ENCODE measurements at places on chromosomes 4 and X.

DNA sequence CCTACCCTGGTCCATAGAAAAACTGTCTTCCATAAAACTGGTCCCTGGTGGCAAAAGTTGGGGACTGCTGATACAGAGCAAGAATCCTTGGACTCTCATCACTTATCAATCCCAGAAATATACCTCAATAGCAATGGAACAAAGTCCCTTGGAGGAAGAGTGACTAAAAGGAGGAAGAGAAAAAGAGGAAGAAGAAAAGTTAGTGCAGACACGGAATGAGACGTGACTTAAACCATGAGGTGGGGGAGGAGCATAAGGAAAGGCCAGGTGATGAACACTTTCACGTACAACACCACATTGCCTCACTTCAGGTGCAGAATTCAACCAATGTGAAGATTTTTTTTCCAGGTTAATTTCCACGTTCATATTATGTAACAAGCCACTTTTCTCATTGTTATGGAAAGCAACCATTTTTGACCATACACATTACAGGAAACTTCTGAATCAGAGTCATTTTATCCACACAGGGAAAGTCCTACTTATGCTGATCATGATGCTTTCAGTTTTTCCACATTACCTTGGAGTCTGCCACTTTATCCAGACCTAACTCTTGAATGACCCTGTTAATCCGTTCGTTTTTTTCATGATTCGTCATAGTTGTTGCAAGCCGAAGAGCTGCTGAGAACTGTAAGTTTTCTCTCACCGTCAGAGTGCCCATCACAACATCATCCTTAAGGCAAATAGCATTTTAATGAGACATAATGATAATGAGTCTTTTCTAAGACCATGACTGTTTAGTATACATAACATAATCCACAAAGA is 27.7 kb downstream of the ABCG2 start:
- DNase-seq = no peak

DNA sequence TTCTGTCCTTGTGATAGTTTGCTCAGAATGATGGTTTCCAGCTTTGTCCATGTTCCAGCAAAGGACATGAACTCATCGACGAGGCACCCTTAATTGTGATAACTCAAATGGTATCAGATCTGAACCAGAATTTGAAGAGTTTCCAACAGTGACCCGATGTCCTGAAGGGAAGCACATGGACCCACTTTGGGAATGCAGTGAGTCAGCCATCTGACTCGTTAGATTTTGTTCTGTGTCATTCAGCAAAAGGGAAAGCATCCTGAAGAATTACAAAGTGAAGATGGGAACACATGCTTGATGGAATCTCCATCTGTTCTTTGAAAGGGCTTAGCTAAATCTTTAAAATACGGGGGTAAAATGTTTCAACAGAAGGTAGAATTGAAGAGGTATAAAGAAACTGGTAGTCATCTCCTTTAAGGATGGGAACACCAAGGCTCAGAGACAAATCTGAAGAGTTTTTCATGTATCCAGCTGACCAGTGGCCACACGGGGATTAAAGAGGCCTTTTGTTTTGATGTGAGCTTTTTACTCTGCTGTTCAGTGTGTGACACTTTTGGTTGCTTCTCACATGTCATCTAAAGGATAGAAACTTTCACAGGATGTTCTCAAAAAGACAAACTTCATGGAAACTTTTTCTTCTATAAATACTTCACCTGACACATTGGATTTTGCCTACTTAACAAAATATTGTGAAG is 393.8 kb downstream of the INPP4B start:
- no peak for DNase-seq

DNA sequence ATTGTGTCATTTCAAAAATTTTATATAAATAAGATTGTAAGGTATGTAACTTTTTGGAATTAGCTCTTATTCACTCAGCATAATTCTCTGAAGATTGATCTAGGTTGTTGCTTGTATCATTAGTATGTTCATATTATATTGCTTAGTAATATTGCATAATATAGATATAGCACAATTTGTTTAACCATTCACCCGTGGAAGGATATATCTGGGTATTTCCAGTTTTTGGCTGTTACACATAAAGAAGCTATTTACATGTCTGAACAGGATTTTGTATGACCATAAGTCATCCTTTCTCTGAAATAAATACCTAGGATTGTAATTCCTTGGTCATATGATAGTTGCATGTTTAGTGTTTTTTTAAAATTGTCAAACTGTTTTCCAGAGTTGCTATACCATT is 82.5 kb downstream of the CPEB2 start:
- no peak for DNase-seq

DNA sequence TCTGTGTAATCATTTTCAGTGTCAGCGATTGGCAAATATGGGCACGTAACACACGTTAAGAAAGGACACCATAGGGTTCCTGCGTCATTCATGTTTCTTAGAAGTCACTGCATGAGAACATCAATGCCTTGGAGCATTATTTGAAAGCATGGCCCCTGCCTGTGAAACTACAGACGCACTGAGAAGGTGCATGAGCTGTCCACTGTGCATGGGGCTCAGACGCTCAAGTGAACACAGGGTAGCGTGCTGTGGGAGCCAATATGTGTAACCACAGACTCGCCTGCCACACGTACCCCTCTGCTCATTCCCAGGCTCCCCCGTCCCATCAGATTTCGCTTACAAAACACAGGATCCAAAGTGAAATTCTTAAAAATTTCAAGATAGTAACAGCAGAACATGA is 6.5 kb downstream of the PPP2R2C start:
- no peak for DNase-seq

DNA sequence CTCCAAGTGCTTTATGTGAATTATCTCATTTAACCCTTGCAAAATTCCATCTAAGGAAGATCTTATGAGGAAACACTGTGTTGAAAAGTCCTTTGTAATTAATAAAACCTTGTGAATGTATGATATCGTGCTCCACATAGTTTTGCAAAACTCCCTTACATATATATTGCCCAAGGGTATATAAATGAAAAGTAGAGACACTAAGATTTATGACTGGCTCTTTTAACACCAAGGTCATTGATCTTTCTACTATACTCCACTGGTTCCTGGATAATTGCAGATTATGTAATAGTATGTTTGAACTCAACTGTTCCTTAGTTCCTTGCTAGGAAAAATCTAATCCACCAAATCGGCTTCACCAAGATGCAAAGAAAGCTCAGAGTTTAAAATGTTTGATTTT is 48.0 kb upstream of the TMEM33 start:
- no peak for DNase-seq

DNA sequence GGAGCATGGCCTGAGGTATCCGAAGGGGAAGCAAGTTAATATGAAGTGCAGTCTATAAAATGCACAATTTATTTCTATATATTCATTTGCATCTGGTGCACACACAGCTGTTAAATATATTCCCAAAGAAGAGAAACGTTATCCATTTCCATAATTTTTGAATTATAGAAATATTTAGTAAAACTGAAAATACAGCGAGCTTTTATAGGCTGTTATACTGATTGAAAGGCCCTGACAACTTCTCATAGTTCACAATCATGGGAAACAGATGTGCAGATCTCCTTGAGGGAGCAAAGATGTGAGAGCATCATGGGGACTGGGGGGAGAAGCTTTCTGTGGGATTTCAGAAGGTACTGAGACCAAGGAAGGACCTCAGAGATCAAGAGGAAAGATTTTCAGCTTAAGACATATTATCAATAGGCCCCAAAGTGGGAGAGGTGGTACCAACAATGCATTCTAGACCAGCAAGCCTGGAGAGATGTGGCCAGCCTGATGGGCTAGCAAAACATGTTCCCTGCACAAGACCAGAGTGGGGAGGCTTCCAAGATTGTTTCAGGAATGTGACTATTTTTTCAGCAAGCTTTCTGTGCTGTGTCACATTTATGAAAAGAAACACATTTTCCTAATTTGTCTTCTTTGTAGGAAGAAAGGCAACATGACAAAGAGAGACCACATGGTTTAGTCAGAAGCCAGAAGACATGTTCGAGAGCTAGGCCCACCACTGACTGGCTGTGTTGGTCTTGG is 256.0 kb upstream of the SFRP2 start:
- DNase-seq = no peak

DNA sequence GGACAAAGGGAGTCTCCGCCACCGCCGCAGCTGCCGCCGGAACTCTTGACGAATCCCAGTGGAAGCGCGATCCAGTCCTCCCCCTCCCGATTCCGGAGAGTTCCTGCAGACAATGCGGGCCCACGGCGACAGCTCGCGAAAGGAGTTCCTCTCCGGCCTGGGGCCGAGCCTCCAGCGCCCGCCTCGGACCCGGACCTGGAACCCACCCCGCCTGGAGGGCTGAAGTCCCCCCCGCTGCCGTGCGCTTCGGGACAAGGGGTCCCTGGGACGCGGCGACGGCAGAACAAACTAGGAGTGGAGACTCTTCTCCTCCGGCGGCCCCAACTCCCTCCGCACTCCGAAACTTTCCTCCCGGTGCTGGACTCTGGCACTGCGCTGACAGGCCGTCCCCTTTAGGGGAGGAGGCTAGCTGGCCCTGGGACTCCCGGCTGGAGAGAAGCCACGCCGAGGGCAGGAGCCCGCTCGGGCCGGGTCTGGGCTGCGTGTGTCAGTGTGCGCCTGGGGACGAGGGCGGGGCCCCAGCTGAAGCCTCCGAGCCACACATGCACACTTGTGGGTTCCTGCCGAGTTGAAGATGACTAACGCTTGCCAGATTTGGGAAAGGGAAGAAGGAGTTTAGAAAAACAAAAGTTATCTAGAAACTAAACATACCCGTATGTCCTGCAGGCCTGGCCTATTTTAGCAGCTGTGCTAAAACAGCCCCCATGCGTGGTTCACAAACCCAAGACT is at the start of gene ANTXR2:
Gene ANTXR2 (minus strand): TSS at position 486 of the 729 bp plus-strand sequence. CDS start 669 bp downstream, outside the sequence.
- DNase-seq = no peak

DNA sequence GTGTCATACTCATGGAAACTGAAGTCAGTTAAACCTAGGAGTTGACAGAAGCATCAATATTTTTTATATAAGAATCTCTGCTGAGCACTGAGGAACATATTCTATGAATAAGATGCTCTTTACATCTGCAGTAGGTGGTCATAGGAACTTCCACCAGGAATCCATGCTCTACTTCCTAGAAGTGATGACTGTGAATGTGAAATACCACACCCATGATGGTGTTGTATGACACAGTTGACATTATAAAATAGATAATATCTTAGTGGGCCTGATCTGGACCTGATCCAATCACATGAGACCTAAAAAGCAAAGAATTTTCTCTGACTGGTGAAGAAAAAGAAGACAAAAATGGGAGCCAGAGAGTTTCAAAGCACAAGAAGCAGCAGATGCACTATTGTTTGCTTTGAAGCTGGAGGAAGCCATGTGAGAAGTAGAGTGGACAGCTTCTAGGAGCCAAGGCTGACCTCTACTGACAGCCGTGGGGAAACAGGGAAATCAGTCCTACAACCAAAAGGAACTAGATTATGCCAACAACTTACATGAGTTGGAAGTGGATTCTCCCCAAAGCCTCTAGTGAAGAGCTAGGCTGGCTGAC is 68.6 kb upstream of the HS3ST1 start:
- no peak for DNase-seq

DNA sequence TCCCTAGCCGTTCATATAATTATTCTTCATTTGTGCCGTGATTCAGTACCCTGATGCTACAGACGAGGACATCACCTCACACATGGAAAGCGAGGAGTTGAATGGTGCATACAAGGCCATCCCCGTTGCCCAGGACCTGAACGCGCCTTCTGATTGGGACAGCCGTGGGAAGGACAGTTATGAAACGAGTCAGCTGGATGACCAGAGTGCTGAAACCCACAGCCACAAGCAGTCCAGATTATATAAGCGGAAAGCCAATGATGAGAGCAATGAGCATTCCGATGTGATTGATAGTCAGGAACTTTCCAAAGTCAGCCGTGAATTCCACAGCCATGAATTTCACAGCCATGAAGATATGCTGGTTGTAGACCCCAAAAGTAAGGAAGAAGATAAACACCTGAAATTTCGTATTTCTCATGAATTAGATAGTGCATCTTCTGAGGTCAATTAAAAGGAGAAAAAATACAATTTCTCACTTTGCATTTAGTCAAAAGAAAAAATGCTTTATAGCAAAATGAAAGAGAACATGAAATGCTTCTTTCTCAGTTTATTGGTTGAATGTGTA is 7.0 kb downstream of the SPP1 start:
- no peak for DNase-seq

DNA sequence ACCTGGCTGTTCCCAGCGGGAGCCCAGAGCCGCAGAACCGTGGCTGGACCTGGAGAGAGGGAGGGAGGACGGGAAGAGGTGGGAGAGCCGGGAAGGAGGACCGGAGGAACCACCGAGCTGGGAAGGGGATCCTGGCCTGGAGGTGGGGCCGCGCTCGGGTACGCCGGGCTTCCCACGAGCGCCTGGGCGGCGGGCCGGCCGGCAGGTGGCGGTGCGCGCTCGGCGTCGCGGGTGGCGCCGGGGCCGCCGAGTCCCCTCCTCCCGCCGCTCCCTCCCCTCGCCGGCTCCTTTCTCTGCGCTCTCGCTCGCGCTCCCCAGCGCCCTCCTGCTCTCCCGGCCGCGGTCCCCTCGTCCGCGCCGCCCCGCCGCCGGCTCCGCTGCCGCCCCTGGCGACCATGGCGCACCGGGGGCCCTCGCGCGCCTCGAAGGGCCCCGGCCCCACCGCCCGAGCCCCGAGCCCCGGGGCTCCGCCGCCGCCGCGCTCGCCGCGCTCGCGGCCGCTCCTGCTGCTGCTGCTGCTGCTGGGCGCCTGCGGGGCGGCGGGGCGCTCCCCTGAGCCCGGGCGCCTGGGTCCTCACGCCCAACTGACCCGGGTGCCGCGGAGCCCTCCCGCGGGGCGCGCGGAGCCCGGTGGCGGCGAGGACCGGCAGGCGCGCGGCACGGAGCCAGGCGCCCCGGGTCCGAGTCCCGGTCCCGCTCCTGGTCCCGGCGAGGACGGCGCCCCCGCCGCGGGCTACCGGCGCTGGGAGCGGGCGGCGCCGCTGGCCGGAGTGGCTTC is at the start of gene SORCS2:
Gene SORCS2 (plus strand): TSS at position 287 of the 778 bp plus-strand sequence.
- no peak for DNase-seq

DNA sequence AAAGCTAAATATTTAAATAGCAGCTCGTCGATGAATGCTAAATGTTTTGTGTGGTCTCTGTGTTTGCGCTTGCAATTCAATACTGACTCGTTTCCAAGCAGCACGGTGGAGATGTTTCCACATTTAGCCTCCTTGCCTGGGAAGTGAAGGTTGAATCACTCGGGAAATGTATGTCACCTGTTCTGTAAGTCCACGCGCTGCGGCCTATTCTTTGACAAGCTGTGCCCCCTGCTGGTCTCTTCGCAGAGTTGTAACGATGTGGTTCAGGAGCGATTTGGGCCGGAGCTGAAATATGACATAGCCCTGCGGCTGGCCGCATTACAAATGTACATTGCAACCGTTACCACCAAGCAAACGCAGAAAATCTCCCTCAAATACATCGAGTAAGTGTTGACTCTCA is 89.6 kb upstream of the PRPS2 start:
- no peak for DNase-seq

GRCh38 chr4:118968005-118968404 is 79.4 kb downstream of the SYNPO2 start:
- DNase-seq = no peak

- DNase-seq = no peak
These were observed 1.7 kb downstream of the UVSSA start for GRCh38 chr4:1348746-1349145.

DNA sequence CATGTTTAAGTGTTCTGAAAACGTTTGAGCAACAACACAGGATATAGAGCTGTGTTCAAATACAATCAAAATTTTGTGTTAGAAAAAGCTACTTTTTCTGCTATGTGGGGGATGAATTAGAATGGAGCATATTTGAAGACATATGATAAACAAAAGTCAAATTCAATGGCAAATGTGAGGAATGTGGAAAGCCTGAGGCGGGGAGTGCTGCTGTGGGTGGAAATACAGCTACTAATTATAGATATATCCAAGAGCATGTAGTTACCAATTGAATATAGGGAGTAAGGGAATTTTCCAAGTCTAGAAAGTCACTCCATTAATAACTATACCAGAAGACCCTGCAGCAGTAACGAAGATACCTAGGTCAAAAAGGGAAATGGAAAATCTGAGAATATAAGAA is 2370.4 kb upstream of the TENM3 start:
- no peak for DNase-seq
